ENCODE measurements at places on chromosomes 6 and 20.

DNA sequence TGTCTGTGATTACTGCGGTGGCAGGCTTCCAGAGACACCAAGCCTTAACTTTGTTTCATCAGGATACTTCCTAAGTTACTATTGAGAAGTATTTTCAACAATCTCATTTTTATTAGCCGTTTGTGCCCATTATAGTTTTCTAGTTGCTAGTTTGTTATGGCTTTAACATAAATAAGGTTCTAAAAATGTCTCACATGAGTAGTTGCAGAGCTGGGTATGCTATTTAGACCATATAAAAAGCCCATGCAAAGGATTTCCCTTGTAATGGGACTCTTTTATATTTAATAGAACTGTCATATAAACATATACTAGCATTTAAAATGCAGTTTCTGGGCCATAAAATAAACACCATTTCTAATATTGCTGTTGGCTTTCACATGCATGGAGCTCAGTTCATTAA lies 205.3 kb upstream of the TCF21 start:
- no peak for DNase-seq

DNA sequence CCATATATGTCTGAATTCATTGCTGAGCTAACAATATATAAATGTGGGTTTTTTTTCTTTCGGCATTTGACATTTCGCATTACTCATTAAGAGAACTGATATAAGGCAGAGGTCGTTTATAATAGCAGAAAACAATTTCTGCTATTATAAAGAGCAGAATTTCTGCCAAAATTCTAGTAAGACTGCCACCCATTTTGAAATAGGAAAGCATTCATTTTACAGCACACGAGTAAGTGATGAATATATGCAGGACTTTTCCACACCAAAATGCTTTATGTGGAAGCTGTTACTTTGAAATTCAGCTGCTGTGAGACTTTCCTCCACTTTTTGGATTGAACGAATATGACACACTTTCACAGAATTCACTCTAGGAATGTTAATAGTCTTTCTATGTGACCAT lies 610.9 kb upstream of the MAN1A1 start:
- no peak for DNase-seq

GRCh38 chr6:32703347-32703746 lies 36.9 kb upstream of the HLA-DQB1 start:
- no peak for DNase-seq

GRCh38 chr20:58700823-58701222 lies 8.2 kb downstream of the NPEPL1 start:
- no peak for DNase-seq

- no peak for DNase-seq
These were observed 72.5 kb downstream of the ITCH start for GRCh38 chr20:34435589-34435988.

DNA sequence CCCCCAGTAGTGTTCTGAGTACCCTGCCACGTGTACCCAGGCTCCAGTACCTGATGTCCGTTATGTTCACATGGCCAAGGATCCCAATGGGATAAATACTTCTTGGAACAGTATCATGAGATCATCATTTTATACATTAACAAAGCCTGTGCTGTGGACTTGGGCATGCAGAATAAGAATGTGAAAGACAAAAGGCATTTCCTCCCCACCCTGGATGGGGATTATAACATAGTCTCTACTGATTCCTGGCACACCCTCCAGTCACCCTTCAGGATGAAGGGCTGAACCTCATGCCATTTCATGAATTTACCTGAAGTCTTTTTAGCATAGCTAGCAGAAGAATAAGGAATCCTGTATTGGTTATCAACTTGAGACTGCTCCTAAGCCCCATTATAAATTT lies 2.8 kb downstream of the TNFRSF21 start:
- no peak for DNase-seq

GRCh38 chr6:7446619-7447325 lies 57.2 kb downstream of the RIOK1 start:
- DNase-seq = no peak

- peak; percentile 34 for DNase-seq
These were observed 778 bp downstream of the PSMG4 start for GRCh38 chr6:3259491-3259958.

DNA sequence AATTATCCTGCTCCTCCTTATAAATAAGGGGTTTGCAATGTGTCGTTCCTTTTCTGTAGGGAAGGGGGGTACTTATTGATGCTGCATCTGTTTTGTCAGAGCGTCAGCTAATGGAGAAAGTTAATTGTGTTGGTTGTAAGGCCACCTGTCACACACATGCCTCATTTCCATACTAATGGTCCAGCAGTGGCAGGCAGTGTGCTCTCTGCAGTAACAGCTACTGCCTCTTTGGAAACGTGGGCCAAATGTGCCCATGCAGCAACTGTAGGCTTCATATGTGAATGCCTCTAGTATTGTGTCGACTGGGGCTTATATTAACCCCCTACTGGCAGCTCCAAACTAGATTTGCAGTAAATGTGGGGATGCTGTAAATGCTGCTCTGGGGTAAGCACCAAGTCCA lies 56.3 kb upstream of the OLIG3 start:
- no peak for DNase-seq

DNA sequence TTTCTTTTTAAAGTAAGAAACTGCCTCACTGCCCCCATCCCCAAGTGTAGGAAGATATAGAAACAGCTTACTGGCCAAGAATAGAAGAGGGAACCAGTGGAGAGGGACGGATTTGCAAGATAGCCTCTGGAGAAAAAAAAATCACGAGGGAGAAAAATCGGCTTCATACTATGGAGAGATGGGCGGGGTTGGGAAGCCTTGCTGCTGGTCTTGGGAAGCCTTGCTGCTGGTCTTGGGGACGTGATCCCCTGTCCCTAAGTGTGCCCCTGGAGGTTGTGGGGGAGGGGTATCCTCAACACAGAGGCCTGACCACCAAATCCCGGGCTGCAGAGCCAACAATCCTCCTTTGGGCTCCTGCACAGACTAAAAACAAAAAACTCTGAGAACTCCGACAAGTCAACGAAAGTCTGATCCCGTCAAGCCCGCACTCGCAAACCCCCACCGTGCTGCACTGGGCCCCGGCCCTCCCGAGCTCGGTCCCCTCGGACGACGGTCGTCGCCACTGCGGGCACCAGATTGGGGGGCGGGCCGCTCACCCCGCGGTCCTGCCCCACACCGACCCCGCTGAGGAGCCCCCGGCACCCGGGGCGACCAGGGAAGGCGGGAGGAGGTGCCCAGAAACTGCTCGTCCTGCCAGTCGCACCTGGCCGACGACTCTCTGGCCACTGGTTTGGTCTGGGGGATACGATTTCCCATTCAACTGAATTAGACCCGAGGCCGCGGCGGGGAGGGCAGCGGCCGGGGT lies 750 bp downstream of the MAP7 start:
- DNase-seq = no peak

- DNase-seq = no peak
These were observed 125.6 kb downstream of the TSHZ2 start for GRCh38 chr20:53097791-53098190.

DNA sequence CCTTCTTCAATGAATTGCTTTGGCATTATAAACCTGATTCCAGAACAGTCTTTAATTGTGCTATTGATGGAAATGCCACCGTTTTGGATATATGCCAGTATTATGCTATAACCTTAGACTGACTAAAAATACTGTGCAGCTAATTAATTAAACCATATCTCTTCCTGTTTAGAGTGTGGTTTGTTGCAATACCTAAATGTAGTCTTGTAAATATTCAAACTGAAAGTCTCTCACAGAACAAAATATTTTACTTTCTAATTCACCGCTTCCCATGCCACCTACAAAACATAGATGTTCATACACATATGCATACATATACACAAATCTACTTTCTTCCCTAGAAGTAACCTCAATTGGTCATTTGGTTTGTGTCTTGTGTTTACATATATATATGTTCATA lies 126.6 kb downstream of the SIM1 start:
- no peak for DNase-seq

DNA sequence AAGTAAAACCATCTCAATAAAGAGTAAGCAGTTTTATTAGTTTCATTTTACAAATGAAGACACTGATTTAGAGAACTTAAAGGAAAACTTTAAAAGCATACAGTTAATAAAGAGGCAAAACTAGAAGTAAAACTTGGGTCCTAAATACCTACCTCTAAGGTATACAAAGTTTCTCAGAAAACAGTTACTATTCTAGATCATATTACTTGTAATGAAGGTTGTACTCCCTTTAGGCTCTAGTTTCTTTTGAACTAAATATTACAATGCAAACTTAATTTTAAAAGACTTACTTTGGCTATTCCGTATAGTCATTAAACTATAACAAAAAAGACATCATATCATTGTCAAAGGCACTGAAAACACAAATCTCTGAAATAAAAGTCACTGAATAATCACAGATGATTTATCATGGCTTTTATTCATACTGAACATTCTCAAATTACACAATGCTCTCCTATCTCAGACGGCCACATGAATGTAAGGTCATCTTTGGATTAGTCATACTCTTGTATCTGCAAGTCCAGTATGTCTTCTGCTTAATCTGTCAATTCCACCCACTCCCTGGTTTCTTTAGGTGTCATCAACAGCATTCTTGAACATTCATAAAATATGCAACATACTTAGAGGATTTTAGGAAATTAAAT lies 361.6 kb upstream of the RUNX2 start:
- peak; percentile 80 for DNase-seq

DNA sequence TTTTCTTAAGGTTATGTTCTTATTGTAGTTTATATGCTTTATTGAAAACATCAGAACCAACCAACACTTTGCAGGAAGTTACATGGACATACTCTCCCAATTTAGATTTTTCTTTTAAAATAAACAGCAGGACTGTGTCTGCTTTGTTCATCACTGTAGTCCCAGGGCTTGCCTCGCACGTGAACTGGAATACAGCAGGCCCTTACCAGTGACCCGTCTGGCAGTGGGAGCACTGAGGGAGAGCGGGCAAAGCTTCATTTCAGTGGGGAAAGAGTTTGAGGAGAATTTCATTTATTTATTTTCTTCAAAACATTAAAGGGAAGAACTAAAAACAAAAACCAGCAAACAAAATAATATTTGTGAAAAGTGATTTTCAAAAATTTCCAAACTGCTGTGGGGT lies 230.8 kb downstream of the PAX1 start:
- DNase-seq = no peak

- DNase-seq = no peak
These were observed 47.6 kb upstream of the PTGIS start for GRCh38 chr20:49615401-49616153.

- no peak for DNase-seq
These were observed 157.9 kb upstream of the STXBP5 start for GRCh38 chr6:147046141-147046877.

DNA sequence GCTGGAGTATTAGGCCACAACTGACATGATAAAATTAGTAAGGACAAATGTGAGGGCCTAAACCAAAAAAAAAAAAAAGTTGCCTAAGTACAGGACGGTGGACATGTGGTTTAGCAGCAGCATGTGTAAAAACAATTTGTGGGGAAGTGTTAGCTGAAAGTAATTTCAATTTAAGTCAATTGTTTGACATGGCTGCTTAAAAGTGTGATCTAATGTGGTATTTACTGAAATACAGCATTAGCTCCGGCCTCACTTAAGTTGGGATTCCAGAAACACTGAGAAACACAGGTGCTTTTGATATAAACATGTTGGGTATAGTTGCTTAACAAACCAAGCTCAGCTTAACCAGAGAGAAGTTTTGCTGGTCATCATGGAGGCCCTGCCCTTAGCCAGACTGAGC lies 119.7 kb downstream of the FYN start:
- no peak for DNase-seq

- no peak for DNase-seq
These were observed 48.6 kb upstream of the SLC16A10 start for GRCh38 chr6:111038534-111039252.

DNA sequence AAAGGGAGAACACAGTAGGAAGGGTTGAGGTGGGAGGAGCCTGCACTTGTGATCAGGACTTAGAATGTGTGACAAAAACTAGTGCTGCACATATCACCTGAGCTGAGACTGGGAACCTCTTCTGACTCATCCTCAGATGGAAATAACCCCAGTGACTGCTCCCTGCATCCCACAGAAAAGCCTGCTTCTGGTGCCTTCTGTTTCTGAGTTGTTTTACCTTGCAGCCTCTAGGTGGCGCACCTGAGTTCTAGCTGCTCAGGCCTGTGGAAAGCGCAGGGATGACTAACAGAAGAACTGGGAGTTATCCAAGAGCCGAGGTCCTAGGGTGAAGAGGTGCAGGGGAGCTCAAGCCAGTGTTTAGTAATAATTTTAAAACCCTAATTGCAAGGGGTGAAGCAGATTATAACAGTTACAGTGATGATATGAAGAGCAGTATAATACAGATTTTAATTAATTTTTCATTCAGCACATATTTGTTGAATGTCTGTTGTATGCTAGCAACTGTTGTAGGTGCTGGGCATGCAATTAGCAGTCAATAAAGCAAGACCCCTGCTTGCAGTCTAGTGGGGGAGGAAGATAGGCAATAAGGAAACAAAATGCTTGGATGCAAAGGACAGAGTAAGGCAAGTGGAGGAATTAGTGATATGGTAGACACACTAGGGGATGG lies 302.5 kb downstream of the DHX35 start:
- DNase-seq = peak; percentile 72
